ENCODE measurements at places on chromosomes 11 and 22.

- DNase-seq, result no peak
Measured at GRCh38 chr11:71951741-71952310, 23.0 kb downstream of the RNF121 start.

GRCh38 chr11:122804796-122805195 lies 33.5 kb upstream of the CRTAM start:
- DNase-seq, result no peak

DNA sequence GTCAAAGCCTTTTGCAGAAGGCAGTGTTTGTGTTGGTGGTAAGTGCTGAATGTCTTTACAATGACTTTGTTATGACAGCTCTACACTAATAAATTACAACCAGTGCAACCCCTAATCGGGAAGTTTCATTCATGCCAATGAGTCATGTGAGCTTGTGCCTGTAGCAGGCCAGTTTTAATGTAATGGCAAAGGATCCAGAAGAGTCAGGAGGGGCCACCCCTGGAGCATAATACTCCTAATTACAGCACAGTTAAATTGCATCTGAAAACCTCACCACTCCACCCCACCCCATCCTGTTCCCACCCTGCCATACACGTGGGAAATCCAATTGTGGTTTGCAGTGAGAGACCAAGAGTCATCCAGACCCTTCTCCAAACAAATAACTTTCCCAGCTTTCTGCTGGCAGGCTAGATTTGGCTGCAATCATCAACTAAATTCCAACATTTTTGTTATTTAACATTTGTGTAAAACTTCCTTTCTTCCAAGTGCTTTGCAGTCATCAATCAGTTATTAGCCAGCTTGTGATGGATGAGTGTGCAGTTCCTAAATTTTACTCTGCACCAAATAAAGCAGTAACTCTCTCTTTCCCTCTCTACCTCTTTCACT lies 277.3 kb upstream of the FAT3 start:
- peak; percentile 96 for DNase-seq

DNA sequence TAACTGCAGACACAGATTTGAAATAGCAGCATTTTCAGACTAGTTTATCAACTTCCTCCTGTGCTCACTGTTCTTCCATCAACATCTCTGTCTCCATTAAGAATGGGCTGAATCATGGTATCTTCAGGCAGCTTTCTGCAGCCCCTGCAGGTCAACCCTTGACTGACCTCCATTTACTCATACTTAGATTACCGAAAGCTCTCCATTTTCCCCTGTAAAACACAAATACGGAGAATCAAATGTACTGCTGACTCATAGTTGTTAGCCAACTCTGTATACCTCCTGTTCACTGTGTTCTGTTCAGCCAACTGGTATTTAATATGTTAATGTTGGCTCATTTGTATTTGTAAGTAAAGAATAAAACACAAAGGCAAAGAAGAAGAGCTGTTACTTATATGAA lies 364.0 kb downstream of the CASP12 start:
- no peak for DNase-seq

DNA sequence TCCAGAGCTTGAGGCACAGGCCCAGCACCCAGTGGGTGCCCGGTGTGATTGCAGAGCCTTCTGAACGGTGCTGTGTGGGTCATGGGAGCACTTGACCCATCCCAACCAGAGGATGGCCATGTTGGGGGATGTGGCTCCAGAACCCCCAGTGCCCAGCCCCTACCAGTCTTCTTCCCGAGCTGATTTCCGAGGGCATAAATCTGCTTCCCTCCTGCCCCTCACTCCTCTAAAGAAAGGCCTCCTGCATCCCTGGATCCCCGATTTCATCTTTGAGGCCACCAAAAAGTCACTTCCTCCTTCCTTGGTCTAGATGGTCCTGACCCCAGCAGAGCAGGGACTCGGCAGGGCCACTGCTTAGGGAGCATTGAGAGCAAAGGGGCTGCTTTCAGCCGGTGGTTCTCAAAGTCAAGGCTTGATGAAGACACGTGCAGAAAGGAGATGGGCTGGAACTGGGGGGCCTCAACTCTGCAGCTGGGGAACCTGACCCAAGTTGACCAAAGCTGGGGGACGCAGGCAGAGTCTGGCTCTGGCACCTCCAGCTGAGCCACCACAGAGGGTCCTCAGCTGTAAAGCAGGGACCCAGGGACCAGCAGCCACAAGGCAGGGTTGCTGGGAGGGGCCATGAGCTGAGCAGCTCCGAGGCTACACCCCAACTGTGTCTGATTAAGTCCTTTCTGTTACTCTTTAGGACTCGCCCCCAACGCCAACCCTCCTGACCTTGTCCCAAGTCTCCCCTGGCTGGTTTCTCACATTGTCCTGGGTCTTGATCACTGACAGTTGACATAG lies 56.6 kb downstream of the LINC01488 start:
- DNase-seq, result no peak

GRCh38 chr11:10938650-10939387 lies 81.0 kb upstream of the ZBED5 start:
- DNase-seq, result no peak

DNA sequence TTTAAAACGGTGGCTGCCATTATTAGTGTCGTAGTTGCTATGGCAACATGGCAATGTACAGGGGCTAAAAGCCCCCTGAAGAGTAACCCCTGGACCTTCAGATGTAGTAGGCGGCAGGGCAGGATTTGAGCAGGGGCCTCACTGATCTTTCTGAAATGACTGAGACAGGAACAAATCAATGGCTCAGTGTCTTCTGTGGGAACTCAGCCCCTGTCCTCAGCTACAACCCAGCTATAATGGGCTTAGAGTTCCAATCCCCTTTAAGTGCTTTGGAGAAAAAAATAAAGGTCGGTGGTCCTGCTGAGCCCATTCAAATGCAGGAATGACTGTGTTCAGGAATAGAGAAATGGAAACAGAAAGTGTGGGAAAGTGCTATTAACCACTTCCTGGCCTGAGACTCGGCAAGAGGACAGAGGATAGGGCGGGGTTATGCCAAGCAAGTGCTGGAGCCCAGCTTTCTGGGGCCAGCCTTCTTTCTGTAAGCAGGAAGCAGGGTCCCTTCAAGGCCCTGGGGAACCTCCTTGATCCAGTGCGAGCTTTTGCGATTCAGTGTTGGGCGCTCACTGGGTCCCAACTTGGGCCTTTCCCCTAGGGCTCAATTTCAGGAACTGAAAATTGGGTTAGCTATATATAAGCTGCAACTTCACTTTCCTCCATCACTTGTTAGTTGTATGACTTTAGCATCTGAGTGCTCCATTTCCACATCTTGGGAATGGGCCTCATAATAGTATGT lies 6.1 kb upstream of the CD82 start:
- no peak for DNase-seq

- DNase-seq, result no peak
Measured at GRCh38 chr11:68988491-68988890, 7.7 kb upstream of the MRGPRD start.

DNA sequence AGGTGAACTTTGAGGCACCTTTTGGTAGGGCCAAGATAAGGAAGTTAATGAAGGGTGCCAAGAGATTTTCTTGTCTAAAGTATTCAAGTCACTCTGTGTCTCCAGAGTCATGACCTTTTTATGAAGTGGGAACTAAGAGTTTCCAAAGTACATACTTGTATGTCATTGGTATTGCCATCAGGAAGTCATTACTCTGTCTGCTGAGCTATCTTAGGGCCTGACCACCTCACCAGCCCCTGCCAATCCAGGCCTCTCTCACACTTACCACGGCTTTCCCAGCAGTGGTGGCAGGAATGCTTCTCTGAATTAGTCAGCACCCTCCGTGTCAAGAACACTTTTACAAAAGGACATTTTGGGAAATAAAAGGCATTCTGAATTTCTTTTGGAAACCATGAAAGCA lies 192.8 kb upstream of the MTNR1B start:
- DNase-seq, result no peak

- no peak for DNase-seq
Measured at GRCh38 chr11:38402063-38402462, 1804.0 kb upstream of the RAG2 start.

DNA sequence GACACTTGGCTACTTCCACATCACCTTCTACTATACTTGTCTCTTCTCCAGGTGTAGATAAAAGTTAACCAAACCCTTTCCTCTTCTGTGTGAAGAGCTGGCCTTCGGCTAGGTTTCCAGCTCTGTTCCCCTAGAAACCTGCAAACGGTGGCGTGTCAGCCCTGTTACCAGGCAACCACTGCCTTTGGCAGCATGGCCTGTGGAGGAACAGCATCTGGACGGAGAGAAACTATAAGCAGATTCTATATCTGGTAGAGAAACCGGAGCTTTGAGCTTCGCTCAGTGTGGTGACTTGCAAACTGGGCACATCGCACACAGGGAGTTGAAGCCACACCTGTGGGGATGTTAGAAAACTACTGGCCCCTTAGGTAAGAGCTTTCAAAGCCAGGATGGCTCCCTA lies 35.9 kb downstream of the ARAP1 start:
- no peak for DNase-seq

- no peak for DNase-seq
Measured at GRCh38 chr11:115872416-115872815, 368.2 kb upstream of the CADM1 start.

GRCh38 chr11:12109591-12110196 lies 696 bp upstream of the MICAL2 start:
- DNase-seq, result no peak

DNA sequence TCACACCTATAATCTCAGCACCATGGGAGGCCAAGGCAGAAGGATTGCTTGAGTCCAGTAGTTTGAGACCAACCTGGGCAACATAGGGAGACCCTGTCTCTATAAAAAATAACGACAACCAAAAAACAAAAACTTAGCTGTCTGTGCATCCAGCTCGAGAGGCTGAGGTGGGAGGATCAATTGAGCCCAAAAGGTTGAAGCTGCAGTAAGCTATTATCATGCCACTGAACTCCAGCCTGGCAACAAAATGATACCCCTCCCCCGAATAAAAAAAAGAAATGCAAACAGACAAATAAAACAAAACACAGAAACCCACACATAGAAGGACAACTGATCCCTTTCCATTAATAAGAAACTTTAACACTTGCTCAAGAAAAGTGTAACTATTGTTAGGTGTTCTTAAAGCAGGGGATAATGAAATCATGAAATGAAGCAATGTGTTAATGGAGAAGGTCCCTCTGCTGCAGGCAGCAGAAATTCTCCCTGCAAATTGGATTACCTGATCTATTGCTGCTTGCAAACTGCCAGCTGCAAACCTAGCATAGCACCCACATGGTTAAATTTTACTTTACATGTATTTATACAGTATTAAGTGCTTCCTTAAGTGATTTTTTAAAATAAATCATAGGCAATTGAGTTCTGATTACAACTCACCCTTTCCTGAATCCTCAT lies 226.3 kb downstream of the SBF2 start:
- DNase-seq, result no peak

DNA sequence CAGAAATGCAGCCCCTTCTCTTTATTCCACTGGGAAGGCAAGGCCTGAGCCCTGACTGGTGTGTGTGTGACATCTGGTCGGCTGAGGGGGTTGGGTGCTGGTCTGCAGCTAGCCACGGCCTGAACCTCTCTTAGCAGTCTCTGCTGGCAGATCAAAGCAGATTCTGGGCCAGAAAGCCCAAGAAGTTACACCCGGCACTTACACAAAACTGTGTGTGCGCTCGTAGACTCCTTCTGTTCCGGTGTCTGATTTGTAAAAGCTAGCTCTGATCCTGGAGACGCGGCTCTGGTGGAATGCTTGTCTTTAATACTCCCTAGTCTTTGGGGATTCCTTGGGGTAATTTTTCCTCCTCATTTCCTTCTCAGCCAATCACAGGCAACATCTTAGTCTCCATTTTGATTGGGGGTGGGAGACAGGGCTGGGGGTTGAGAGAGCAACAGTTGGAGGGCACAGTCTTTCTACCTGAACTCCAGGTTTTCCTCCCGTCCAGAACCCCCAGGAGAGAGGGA lies 5.5 kb downstream of the PKNOX2 start:
- DNase-seq, result no peak

DNA sequence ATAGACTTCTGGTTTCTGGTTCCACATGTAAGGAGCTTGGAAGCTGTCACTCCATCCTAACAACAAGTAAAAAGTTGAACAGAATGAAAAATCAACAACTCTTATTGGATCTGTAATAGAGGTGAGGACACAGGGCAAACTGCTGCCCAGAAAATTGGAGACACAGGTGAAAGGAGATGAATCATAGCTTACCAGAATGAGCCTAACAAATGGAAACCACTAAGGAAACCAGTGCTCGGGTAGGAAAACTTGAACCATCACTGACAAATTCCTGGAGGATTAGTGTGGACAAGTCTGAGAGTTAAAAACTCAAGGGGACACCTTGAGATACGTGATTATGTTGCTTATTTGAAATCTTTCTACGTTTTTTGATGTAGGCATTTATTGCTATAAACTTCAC lies 52.1 kb downstream of the GDPD4 start:
- DNase-seq, result no peak

DNA sequence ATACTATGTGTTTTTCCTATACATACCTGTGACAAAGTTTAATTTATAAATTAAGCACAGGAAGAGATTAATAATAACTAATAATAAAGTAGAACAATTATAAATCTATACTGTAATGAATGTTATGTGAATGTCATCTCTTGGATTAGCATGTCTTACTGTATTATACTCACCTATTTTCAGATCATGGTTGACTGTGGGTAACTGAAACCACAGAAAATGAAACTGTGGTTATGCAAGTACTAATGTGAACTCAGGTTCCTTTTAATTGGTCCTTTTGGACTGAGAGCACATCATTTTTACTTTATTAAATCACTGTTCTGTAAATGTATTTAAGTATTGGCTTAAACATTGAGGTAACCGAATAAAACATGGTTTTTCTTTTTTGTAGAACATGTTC lies 108.8 kb downstream of the PPP6R3 start:
- DNase-seq, result no peak

DNA sequence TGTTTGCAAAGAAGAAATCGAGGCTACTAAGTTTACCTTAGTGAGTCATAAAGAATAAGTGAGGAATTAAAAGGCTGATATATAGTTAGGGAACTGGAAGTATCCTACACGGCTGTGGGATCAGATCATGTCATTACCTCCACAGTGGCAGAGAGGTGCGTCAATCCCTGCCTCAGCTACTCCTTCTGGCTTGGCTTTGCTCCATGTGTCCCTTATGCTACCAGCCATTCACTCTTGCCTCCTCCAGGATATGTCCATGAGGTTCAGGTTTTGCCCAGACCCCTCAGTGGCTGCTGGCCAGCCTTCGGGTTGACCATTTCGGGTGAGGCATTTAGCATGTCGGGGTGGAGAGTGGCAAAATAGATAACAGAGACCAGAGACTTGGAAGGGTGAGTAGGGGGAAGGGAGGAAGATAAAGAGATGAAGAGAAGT lies 153.4 kb downstream of the LDLRAD3 start:
- DNase-seq, result no peak

DNA sequence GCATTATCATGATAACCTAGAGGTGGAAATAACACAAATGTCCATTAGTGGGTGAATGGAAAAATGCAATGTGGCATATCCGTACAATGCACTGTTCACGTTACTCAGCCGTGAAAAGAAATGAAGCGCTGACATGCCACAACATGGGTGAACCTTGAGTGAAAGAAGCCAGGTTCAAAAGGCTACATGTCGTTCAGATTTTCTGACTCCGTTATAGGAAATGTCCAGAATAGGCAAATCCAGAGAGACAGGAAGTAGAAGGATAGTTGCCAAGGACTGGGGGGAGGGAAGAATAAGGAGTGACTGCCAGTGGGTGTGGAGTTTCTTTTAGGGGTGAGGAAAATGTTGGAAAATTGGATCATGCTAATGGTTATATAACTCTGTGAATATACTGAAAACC lies 133.8 kb downstream of the ATXN10 start:
- DNase-seq, result no peak

- no peak for DNase-seq
Measured at GRCh38 chr11:73381589-73381988, 5.4 kb downstream of the RELT start.

Data from NCI-H187 treated with DMSO at 0.1 percent for 48 hours (cell line).